NCI-H526 treated with DMSO at 0.1 percent for 48 hours (cell line): ENCODE measurements at places on chromosomes 3 and 15.
A peak's percentile ranks its signal among the peaks of the same experiment; 100 is the strongest.

- DNase-seq, result no peak
Measured at GRCh38 chr15:52117549-52117948, 5.0 kb upstream of the BCL2L10 start.

GRCh38 chr3:105518806-105519418, 152.2 kb downstream of the ALCAM start:
- peak; percentile 71 for DNase-seq

GRCh38 chr3:195895078-195895860, 13.1 kb downstream of the TNK2 start:
- no peak for DNase-seq

- no peak for DNase-seq
Measured at GRCh38 chr3:50254577-50255250, 14.2 kb upstream of the SEMA3B start.

DNA sequence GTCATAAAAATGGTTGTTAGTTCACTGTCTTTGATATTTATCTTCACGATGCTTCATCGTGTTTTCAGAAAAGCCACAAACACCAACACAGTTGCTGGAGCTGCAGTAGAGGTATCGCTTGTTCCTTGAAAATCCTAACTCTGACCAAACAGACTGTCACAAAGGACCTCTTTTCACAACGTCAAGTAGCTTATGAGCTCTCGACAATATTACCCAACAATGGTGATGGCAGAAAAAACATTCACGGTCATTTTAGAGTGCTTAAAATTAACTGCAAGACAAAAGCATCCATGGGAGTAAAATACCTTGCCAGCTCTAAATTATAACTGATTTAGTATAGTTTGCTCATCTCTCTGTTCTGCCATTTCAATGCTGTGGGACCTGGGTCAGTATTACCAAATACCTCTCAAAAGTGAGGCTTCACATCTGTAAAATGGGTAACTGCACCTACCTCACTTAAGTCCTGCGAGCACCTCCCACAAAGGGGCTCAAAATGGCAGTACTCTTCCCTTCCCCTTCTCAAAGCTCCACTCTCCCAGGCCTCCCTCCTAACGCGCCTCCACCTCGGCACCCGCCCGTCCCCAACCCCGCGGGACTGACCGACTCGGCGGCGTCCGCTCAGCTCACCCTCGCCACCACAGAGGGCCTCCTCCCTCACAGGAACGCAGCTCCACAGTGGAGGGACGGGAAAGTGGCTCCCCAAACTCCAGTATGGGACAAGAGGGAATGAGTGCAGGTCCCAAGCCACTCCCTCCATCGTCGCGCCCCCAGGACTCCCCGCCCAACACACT, 546 bp downstream of the TRIM59 start:
- DNase-seq, result no peak
